Type B pancreatic cell (in vitro differentiated cells): ENCODE measurements at places on chromosomes 7 and 10.

- no peak overlapping the region for H3K27ac ChIP-seq
- no peak for DNase-seq
- H3K4me1 ChIP-seq = no peaks in the 10 kb centered on the region
- H3K36me3 ChIP-seq = peaks cover 8% of the 10 kb centered on the region
- no peaks in the 10 kb centered on the region for H3K27me3 ChIP-seq
- no peak overlapping the region for H3K4me3 ChIP-seq
These were observed 29.3 kb downstream of the DYNC2I1 start for GRCh38 chr7:158885624-158886023.

DNA sequence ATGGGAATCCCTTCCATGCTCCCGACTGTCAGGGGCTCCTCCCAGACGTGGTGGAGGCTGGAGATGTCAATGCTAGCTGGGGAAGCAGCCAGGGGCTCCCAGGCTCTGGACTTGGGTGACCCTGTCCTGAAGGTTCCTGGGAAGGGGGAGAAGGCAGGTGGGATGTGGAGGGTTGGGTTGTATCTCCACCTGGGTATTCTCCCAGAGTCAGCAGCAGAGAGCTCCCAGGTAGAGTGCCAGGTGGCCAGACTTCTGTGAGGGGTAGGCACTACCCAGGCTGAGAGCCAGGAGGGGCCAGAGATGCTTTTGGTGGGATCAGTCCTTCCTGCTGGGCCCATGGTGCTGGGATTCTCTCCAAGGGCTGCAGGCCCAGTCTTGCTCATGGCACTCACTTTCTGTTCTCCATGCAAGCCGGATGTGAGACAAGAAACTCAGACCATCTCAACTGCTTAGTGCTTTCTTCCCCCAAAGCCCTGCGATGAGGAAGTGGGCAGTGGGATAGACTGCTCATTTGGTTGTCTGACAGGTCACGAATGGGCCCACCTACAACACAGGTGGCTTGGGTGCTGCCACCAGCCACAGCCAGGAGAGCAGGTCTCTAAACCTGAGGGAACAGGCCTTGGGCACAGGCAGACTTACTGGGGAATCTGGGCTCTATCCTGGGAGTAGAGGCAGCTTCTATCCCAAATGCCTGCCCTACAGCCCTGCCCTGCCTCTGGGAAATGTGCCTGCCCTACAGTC is 52.5 kb upstream of the CAMK2B start:
- no peak for DNase-seq
- H3K36me3 ChIP-seq = no peaks in the 10 kb centered on the region
- no peak overlapping the region for H3K27ac ChIP-seq
- peaks cover 11% of the 10 kb centered on the region for H3K27me3 ChIP-seq
- no peak overlapping the region for H3K4me3 ChIP-seq
- peaks cover 4% of the 10 kb centered on the region for H3K4me1 ChIP-seq

DNA sequence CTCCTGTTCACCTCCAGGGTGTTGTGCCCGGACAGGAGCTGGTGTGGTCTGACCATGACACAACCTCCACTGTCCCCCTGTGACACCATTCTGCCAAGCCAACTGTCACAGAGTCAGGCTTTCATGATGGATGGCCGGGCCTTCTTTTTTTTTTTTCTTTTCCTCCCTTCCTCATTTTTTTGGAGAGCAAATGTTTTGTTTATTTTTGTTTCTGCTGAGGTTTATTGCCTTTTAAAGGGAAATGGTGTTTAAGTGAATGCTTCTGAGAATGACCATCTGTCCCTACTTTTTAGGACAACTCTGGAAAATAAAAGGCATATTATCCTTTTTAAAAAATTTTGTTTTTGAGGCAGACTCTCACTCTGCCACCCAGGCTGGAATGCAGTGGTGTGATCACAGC is 115.1 kb upstream of the NPS start:
- H3K36me3 ChIP-seq = peaks cover 45% of the 10 kb centered on the region
- H3K27ac ChIP-seq = no peak overlapping the region
- H3K4me1 ChIP-seq = peaks cover 7% of the 10 kb centered on the region

GRCh38 chr10:61855771-61856170 is 45.7 kb upstream of the ARID5B start:
- no peaks in the 10 kb centered on the region for H3K36me3 ChIP-seq
- DNase-seq = no peak
- no peaks in the 10 kb centered on the region for H3K27me3 ChIP-seq
- H3K4me3 ChIP-seq = no peak overlapping the region
- no peaks in the 10 kb centered on the region for H3K4me1 ChIP-seq

DNA sequence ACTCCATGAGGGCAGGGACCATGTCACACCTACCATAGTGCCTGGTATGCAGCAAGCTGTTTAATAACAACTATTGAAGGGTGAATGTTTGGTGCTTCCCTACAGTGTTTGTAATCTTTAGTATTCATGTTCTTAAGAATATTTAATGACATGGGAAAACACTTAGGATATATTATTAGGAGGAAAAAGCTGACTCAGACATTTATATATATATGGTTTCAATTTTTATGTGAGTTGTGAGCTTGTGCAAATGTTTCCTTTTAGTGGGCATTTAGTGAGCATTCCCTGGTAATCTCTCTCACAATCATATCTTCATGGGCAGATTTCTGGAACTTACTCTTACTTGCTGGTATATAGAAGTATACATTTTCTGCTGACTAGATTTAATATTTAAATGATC is 359.1 kb downstream of the EXOC4 start:
- DNase-seq = no peak
- peaks cover 3% of the 10 kb centered on the region for H3K27me3 ChIP-seq
- H3K36me3 ChIP-seq = no peaks in the 10 kb centered on the region
- no peak overlapping the region for H3K27ac ChIP-seq
- H3K4me1 ChIP-seq = no peaks in the 10 kb centered on the region

- H3K4me1 ChIP-seq = peaks cover 9% of the 10 kb centered on the region
- no peak for DNase-seq
- H3K27ac ChIP-seq = peak overlapping the region; percentile 10
- no peak overlapping the region for H3K4me3 ChIP-seq
These were observed 1.7 kb upstream of the FAM3C start for GRCh38 chr7:121397822-121398221.

GRCh38 chr7:650339-651031 is 76.0 kb upstream of the DNAAF5 start:
- no peak overlapping the region for H3K4me3 ChIP-seq
- no peaks in the 10 kb centered on the region for H3K27me3 ChIP-seq
- H3K4me1 ChIP-seq = no peaks in the 10 kb centered on the region
- no peaks in the 10 kb centered on the region for H3K36me3 ChIP-seq

GRCh38 chr10:125689955-125690569 is 7.1 kb upstream of the TEX36 start:
- H3K27me3 ChIP-seq = peaks cover 11% of the 10 kb centered on the region
- DNase-seq = no peak
- no peaks in the 10 kb centered on the region for H3K36me3 ChIP-seq
- H3K4me3 ChIP-seq = no peak overlapping the region
- no peak overlapping the region for H3K27ac ChIP-seq
- peaks cover 17% of the 10 kb centered on the region for H3K4me1 ChIP-seq

DNA sequence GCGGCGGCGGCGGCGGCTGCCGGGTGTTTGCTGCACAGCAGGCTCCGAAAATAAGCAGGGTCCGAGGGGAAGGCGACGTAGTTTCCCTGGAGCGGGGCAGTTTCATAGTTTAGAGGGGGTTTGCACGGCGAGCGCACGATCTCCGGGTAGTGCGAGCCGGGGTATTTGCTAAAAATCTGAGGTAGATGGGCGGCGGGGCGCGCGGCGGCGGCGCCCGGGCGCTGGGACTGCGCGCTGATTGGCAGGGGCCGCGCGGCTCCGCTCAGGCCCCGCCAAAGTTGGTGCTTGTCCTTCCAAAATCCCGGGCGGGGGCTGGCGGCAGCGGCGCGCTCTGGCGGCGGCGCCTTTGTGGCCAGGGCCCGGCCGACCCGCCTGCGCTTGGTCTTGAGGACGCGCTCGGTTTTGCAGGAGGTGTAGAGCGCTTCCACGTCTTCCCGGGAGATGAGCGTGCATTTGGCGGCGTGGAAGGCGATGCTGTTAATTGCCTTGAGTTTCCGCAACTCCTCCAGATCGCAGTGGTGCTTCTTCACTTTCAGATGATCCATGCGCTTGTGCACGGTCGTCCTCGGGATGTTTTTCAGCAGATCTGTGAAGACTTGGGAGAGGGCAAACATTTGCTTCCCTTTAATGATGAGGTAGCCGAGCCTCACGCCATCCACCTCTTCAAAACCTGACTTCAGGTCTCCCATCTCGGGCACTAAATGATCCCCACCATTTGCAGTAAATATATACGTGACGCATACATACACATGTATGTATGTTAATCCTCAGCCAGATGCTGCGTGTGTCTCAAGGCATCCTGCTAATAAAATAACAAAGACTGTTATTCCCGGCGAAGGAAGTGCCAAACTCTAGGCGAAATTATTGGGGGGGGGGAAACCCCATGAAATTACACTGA is 8.1 kb downstream of the SKIDA1 start:
- DNase-seq = no peak
- H3K4me3 ChIP-seq = peak overlapping the region; percentile 94
- H3K27me3 ChIP-seq = peaks cover 4% of the 10 kb centered on the region
- peaks cover 13% of the 10 kb centered on the region for H3K36me3 ChIP-seq

DNA sequence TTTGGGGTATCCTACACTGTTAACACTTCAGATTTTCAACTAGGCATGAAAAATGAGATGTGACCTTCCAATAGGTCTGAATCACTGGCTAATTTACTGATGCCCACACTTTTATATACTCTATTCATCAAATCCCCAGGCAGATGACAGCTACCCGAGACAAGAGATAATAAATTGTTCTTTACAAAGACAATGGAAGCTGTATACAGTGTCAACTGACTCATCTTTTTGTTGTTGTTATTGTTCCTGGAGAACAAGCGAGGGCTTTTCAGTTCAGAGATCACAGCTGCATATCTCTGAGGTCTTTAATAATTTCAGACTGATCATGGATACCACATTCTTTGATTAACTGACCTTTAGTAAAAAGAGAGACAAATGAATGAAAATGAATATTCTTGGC is 228.9 kb downstream of the SDHAF3 start:
- no peak for DNase-seq
- no peak overlapping the region for H3K27ac ChIP-seq
- H3K27me3 ChIP-seq = peaks cover 3% of the 10 kb centered on the region
- H3K4me3 ChIP-seq = no peak overlapping the region
- H3K4me1 ChIP-seq = peaks cover 4% of the 10 kb centered on the region

DNA sequence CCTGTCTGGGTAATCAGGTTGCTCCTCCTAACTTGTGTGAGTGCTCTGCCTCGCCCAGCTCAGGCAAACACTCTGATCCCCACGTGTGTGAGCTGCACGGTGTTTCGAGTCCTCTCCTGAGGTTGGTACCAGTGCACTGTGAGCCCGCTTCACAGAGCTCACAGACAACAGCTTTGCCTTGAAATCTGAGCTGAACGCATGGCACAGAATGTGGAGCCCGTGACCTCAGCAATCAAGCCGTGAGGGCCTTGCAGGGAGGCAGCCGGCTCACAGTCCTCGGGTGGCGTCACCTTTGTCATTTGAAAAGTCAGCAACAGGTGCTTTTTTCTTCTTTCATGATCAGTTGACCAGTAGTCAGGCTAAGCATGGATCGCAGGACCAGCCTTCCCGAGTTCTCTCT is 60.2 kb upstream of the ADGRA1 start:
- no peaks in the 10 kb centered on the region for H3K36me3 ChIP-seq
- no peak for DNase-seq

GRCh38 chr7:29435167-29435566 is 128.5 kb upstream of the PRR15 start:
- H3K27ac ChIP-seq = no peak overlapping the region
- H3K4me1 ChIP-seq = peaks cover 7% of the 10 kb centered on the region
- no peak for DNase-seq
- H3K27me3 ChIP-seq = no peaks in the 10 kb centered on the region
- no peak overlapping the region for H3K4me3 ChIP-seq
- peaks cover 5% of the 10 kb centered on the region for H3K36me3 ChIP-seq

DNA sequence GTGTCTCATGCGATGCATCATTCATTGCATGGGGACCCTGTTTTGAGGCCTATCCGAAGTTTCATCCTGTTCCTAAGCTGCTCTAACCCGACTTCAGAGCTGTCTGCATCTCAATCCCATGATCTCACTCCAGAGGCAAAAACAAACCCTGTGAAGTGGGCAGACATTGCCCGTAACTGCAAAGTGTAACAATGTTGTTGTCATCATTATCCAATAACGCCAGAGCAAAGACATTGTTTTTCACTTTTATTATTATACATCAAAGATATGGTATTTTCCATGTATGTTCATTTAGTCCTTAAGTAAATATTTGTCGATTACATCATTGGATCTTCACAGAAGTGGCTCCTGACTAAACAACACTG is 246.7 kb downstream of the KLF6 start:
- DNase-seq = no peak
- no peaks in the 10 kb centered on the region for H3K36me3 ChIP-seq
- peaks cover 12% of the 10 kb centered on the region for H3K4me1 ChIP-seq
- no peak overlapping the region for H3K4me3 ChIP-seq
- H3K27ac ChIP-seq = no peak overlapping the region

DNA sequence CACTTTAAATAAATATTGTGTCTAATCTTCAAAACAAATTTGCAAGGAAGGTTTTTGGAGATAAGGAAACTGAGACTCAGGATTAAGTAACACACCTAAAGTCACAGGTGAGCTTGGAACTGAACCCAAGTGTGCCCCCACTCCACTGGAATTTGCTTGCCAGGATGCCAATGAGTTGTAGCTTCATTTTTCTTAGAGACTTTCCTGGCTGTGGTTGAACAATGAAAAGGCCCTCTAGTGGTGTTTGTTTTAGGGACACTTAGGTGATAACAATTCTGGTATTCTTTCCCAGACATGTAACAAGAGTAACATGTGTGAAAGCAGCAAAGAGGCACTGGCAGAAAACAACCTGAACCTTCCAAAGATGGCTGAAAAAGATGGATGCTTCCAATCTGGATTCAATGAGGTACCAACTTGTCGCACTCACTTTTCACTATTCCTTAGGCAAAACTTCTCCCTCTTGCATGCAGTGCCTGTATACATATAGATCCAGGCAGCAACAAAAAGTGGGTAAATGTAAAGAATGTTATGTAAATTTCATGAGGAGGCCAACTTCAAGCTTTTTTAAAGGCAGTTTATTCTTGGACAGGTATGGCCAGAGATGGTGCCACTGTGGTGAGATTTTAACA is 1.5 kb downstream of the IL6 start:
- peak overlapping the region; percentile 34 for H3K27ac ChIP-seq
- DNase-seq = no peak
- no peak overlapping the region for H3K4me3 ChIP-seq
- peaks cover 11% of the 10 kb centered on the region for H3K27me3 ChIP-seq
- H3K4me1 ChIP-seq = peaks cover 14% of the 10 kb centered on the region

DNA sequence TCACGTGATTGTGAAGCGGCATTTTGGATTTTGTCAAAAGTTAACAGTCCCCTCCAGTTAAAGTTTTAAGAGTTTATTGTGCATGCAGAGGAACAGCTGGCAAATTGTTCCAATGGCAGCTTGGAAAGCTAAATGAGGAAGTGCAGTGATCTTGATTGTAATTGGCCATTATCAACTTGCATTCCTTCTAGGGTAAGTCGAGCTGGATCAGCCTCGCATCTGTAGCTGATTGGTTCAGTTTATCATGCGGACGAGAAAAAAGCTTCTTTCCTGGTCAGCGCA is 566 bp downstream of the ZNF789 start:
- H3K4me1 ChIP-seq = peaks cover 12% of the 10 kb centered on the region
- H3K4me3 ChIP-seq = peak overlapping the region; percentile 99
- peaks cover 16% of the 10 kb centered on the region for H3K27me3 ChIP-seq
- no peak for DNase-seq
- H3K36me3 ChIP-seq = peaks cover 3% of the 10 kb centered on the region
